NCI-H187 treated with DMSO at 0.1 percent for 48 hours (cell line): ENCODE measurements at places on chromosomes 7 and 10.

- no peak for DNase-seq
Measured at GRCh38 chr7:79009647-79010046, 443.8 kb downstream of the MAGI2 start.

GRCh38 chr10:96136810-96137209, 6.7 kb downstream of the ZNF518A start:
- no peak for DNase-seq

- DNase-seq, result no peak
Measured at GRCh38 chr7:77484785-77485184, 52.3 kb upstream of the PTPN12 start.

DNA sequence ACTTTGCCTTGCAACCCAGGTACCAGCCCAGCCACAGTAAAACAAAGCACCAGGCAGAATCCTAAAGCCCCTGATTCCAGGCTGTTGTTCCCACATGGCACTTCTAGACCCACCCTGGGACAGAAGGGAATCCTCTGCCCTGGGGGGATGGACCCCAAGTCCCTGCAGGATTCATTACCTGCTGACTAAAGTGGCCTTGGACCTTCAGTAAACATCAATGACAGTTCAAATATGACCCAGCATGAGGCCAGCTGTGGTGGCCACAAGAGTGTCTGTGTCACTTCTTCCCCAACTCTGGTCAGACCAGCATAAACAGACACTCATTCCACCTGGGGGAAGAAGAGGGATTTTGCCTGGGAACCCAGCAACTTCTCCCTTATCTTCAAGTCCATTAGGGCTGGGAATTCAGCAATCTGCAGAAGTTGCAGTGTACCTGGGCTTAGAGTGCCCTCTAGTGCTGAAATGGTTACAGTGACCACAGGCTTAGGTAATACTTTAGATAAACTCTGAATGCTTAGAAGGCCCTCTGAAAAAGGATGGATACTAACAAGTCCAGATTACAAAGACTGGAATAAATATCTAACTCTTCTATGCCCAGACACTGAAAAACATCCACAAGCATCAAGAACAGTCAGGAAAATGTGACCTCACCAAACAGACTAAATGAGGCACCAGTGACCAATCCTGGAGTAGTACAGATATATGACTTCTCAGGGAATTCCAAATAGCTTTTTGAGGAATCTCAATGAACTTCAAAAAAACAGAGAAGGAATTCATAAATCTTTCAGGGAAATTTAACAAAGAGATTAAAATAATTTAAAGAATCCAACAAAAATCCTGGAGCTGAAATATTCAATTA, 108.5 kb upstream of the TMEM168 start:
- peak; percentile 30 for DNase-seq

- DNase-seq, result no peak
Measured at GRCh38 chr7:45191396-45191795, 33.8 kb downstream of the RAMP3 start.

DNA sequence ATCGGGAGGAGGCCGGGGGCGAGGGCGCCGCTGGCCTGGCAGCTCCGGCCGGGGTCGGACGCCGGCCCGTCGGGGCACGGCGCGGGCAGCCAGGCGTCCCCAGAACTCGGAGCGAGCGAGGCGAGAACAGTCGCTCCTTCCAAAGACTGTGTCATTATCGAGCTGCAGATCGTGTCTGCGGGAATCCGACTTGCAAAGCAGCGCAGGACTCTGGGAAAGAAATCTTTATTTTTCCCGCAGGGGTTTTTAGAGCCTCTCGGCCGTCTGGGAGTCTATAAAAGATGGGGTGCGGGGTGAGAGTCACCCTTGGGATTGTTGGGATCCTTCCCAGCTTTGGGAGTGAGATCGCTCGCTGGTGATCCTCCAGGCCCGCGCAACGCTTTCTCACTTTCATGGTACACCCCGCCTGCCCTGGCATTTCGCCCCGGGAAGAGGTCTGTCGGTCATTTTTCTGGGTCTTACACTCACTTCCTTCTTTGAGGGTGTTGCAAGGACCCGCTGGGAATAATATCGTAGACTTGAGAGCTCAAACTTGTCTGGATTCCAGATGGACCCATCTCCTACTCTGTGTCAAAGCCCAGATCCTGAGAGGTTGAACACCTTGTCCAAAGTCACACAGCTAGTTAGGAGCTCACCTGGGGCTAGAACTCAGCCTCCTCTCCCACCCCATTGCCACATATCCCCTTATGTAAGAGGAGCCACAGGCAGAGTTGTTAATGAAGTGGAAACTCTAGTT, 1.0 kb downstream of the UBTD1 start:
- no peak for DNase-seq

- DNase-seq, result no peak
Measured at GRCh38 chr10:28822719-28823464, 145.6 kb downstream of the BAMBI start.

DNA sequence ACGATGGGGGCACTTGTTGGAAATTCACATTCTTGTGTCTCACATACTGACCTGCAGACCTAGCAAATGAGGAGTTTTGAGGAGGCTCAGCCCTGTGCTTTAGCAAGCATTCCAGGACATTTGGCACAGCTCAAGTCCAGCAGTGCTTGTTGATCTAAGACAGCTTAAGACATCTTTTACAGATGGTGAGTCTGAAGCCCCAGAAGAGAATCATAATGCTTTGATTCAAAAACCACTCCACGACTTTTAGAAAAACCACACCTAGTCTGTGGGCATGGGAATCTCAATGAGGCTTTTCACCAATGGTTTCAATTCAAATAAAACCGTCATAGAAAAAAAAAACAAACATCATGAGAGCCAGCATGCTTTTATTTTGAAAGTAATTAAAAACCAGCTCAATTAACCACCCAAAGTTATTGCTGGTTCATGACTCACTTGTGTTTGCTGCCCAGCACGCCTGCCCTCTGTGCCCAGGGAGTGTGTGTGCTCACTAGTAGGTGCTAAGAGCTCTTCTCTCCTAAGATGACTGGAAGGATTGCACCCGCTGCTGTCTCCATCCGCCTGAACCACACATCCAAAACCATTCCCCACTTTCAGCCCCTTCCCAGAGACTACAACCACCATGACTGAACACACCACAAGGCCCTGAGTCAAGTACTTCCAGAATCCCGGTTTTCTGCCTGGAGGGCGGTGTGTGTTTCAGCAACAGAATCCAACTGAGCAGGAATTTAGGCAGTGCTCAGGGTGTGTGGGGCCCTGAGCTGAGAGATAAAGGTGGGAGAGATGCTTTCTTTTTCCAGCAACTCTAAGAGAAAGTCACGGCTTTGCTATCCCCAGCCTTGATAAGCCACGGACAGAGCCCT, 130.2 kb upstream of the ADAM12 start:
- DNase-seq, result no peak

DNA sequence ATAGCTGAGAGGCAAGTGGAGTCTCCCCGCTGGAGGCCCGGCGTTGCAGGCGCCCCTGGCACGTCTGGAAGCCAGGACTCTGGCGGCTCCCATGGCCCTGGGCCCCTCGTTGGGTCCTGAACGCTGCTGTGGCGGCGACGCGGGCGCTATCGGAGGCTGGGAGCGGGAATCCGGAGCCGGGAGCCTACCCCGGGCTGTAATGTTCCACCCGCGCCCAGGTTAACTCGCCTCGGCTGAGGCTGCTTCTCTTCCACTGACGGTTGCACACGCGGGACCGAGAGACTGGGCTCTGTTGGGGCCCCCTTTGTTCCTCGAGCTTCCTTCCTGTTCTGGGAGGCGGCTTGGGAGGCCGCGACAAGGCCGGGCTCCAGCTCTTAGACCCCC, 1.3 kb upstream of the HOXA5 start:
- DNase-seq, result no peak

DNA sequence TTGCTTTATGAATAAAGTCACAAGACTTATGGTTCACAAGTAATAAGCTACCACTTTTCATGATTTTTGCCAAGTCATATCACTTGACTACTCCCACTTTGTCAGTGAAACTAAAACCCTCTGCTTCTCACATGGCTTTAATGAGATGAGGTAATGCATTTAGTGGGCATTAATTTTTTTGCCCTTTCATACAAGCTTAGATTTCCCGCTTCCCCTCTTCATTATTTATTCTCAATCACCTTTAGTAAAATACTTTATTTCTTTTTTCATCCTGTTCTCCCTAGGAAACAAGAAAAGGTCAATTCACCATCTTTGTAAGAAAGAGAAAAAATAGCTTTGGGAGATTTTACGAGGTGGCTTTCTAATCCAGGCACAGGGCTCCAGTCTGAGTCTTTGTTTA, 109.6 kb upstream of the STARD3NL start:
- DNase-seq, result no peak

GRCh38 chr10:12873172-12873571, 128.3 kb downstream of the CCDC3 start:
- no peak for DNase-seq

GRCh38 chr7:95526128-95526738, 40.5 kb downstream of the ASB4 start:
- no peak for DNase-seq

DNA sequence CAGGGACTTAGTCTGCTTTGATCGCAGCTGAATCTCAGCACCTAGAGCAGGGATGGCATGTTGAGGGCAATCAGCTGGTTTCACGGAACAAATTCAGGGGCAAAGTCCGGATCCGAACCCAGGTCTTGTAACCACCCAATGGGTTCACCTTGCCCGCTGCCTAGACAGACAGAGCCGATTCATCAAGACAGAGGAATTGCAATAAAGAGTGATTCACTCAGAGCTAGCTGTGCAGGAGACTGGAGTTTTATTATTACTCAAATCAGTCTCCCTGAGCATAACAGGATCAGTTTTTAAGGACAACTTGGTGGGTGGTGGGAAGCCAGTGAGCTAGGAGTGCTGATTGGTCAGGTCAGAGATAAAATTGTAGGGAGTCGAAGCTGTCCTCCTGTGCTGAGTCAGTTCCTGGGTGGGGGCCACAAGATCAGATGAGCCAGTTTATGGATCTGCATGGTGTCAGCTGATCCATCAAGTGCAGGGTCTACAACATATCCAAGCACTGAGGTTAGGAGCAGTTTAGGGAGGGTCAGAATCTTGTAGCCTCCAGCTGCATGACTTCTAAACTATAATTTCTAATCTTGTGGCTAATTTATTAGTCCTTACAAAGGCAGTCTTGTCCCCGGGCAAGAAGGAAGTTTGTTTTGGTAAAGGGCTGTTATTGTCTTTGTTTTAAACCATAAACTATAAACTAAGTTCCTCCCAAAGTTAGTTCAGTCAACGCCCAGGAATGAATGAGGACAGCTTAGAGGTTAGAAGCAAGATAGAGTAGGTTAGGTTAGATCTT, 43.5 kb upstream of the CHST3 start:
- DNase-seq, result no peak

DNA sequence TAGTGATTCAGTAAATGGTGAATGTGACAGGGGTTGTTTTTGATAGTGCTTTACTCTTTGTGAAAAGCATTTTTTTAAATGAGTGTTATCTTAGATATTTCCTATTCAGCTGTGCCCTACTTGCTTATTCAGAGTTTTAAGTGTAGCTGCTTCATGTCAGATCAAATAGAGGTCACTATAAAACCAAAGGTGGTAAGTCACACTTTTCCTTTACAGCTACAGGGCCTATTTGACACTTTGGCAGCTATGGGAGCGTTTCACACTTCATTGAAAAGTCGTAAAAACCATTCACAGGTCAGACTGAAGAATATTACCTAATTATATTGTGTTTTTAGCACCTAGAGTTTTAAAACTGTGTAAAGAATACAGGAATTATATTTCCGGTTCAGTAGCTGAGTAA, 67.3 kb downstream of the ANKIB1 start:
- DNase-seq, result no peak

GRCh38 chr7:5381071-5381772, 42.4 kb downstream of the TNRC18 start:
- no peak for DNase-seq

DNA sequence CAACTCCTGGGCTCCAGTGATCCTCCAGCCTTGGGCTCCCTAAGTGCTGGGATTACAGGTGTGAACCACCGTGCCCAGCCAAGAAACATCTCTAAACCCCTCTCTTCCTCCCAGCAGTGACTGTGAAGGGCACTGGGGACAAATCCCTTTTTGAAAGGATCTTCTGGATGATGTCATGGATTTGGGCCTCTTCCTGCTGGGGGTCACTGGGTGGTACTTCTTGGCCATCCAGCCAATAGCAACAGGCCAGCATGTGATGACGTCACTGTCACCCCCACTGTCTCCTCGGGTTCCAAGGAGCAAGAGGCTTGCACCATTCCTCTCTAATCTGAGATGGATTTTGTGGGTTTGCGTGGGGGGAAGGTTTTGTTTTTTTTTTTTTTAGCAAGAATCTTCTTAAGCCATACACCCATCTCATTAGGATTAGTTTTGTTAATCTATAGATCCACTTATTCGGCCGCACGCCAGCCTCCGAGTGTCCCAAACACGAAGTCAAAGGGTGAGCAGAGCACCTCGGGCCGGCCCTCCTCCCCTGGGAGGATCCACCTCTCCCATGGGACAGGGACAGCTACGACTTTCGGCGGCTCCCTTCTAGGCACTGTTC, 29.4 kb upstream of the TNRC18 start:
- no peak for DNase-seq

DNA sequence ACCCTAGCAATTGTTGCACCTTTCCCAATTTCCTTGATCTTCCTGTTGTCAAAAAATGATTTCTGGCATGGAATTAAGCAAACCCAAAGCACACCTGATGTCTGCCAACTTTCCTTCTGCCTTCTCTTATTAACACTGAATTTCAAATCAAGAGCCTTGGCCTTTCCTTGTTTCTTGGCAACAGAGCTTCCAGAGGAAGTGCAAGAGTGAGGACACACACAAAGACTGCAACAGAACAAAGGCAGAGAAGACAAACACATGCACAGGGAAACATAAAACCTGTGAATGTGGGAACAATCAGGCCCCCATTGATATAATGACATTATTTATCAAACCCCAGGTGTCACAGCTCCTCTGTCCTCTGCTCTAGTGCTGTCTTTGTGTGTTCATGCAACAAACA, 73.0 kb upstream of the IL6 start:
- no peak for DNase-seq

DNA sequence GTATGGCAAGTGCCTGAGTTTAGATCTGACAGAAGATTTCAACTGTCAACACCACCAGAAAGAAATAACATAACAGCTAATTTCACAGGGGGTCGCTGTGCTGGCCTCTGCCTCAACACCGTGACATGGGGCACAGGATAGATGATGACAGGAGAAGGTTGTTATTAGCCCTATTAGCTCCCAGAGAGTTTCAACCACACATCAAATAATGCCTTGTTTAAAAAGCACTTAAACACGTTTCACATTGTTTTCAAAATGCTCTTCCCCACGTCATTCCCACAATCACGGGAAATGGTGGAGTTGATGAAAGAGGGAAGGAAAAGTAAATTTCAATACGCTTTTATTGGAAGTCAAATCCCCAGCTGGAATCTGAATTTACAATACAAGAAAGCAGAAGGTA, 184.7 kb downstream of the MAGI2 start:
- DNase-seq, result no peak

- DNase-seq, result no peak
Measured at GRCh38 chr10:91901784-91902677, 7.3 kb downstream of the FGFBP3 start.

- no peak for DNase-seq
Measured at GRCh38 chr7:16989811-16990413, 108.1 kb upstream of the AGR3 start.

GRCh38 chr7:44387389-44387788, 62.0 kb upstream of the CAMK2B start:
- DNase-seq, result no peak

GRCh38 chr10:119020627-119020946, 8.9 kb upstream of the NANOS1 start:
- DNase-seq, result no peak

- no peak for DNase-seq
Measured at GRCh38 chr10:17548770-17549169, 68.4 kb downstream of the HACD1 start.

- DNase-seq, result no peak
Measured at GRCh38 chr10:96696845-96697425, 23.4 kb downstream of the PIK3AP1 start.
